NCI-H82 (cell line): ENCODE measurements at places on chromosomes 1 and 21.
A peak's percentile ranks its signal among the peaks of the same experiment; 100 is the strongest.

- peak; percentile 54 for DNase-seq
Measured at GRCh38 chr1:46303872-46304326, 401 bp downstream of the UQCRH start.

- DNase-seq = no peak
Measured at GRCh38 chr21:36639769-36640168, 59.1 kb upstream of the SIM2 start.

DNA sequence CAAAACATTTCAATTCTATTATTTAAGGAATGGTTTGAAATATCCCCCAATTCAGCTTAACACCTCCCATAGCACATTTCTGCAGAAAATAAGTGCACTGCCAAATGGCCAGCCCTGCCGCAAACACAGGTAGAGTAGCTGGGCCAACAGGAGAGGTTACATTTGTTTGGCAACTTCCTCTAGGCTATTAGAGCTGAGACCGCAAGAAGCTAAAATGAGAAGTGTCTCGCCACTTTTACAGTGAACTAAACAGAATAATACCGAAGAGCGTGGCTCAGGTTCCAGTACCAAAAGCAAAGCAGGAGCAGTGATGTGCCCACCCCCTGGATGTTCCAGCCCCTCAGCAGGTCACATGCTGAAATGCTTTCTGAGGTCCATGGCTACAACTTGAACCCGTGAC lies 154.5 kb upstream of the PKN2 start:
- no peak for DNase-seq

- DNase-seq = no peak
Measured at GRCh38 chr1:40836283-40836682, 25.9 kb downstream of the CITED4 start.

DNA sequence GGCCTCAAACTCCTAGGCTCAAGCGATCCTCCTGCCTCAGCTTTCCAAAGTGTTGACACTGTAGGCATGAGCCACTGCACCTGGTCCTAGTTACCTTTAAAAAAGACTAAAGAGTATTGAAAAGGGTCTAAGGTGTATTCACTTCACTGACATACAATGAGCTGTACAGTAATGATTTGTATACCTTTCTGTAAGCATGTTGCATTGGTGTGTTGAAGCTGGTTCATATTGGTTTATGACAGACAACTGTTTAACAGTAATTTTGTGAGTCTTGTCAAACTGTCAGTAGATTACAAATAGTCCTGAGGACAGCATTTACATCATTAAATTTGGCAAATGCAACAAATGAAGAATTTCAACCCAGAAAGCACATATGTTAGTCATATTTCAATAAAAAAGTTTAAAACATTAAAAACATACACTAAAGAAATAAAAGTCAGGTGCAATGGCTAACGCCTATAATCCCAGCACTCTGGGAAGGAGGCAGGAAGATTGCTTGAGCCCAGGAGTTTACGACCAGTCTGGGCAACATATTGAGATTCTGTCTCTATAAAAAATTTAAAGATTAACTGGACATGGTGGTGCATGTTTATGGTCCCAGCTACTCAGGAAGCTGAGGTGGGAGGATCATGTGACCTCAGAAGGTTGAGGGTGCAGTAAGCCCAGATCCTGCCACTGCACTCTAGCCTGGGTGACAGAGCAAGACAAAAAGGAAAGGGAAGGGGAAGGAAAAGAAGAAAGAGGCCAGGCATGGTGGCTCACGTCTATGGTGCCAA lies 88.3 kb upstream of the HP1BP3 start:
- no peak for DNase-seq

- DNase-seq = peak; percentile 44
Measured at GRCh38 chr1:114956570-114956969, 73.1 kb upstream of the TSHB start.

DNA sequence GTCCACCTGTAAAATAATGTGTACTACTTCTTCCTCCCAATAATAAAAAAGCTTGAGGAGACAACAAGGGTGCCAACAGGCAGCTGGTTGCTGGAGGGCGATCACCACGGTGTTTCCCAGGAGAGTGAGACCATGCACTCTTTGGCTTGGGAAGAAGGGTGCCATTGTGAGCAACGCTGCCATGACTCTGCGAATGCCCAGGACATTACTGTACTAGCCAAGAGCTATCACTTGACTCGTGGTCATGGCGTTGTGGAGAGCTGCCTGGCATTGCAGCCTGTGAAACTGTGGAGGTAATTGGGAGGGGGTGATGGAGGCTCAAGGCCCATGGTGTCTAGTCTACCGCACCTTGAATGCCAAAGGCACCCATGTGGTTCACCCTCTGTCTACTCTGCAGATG lies 14.6 kb upstream of the PRMT2 start:
- DNase-seq = no peak

GRCh38 chr1:218219460-218219859 lies 65.6 kb upstream of the RRP15 start:
- DNase-seq = no peak

GRCh38 chr1:8145545-8146202 lies 119.6 kb upstream of the ERRFI1 start:
- DNase-seq = no peak

GRCh38 chr1:160431006-160431405 lies 30.6 kb downstream of the VANGL2 start:
- DNase-seq = no peak

DNA sequence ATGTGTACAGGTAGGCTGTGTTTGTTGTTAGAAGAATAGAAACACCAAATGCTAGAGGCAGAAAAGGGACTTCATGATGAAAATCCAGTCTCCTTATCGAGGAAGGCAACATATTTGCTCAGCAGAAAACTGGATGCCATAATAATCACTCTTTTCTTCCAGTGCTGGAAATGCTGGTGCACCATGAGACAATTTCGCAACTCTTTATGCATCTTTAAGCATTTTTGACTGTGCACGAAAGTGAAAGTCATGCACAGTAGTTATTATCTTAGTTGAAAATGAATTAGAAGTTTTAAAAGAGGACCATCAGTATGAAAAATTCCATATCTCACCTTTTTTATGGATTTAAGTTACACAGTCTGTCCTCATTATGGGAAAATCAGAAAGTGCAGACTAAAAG lies 29.1 kb downstream of the SMYD2 start:
- no peak for DNase-seq

DNA sequence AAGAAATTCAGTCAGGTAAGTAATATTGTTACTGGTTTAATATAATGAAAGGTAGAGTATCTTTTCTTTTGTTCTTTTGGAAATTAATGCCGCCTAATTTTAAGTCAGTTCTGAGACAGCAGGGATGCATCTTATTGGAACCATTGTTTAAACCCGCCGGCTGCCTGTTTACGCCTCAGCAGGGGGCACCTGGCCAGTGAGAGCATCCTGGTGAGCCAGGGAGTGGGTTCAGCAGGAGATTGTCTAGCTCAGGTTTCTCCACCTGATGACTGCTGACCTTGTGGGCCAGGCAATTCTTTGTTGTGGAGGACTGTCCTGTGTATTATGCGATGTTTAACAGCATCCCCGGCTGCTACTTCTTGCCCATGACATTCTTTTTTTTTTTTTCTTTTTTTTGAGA lies 30.2 kb downstream of the CHAF1B start:
- DNase-seq = no peak

- no peak for DNase-seq
Measured at GRCh38 chr1:33074193-33074945, 6.6 kb upstream of the AZIN2 start.

GRCh38 chr1:163924041-163924440 lies 602.3 kb downstream of the NUF2 start:
- peak; percentile 98 for DNase-seq

GRCh38 chr1:93703643-93704042 lies 22.0 kb upstream of the BCAR3 start:
- no peak for DNase-seq

- DNase-seq = peak; percentile 68
Measured at GRCh38 chr1:28506907-28507246, 1.0 kb downstream of the RCC1 start.

DNA sequence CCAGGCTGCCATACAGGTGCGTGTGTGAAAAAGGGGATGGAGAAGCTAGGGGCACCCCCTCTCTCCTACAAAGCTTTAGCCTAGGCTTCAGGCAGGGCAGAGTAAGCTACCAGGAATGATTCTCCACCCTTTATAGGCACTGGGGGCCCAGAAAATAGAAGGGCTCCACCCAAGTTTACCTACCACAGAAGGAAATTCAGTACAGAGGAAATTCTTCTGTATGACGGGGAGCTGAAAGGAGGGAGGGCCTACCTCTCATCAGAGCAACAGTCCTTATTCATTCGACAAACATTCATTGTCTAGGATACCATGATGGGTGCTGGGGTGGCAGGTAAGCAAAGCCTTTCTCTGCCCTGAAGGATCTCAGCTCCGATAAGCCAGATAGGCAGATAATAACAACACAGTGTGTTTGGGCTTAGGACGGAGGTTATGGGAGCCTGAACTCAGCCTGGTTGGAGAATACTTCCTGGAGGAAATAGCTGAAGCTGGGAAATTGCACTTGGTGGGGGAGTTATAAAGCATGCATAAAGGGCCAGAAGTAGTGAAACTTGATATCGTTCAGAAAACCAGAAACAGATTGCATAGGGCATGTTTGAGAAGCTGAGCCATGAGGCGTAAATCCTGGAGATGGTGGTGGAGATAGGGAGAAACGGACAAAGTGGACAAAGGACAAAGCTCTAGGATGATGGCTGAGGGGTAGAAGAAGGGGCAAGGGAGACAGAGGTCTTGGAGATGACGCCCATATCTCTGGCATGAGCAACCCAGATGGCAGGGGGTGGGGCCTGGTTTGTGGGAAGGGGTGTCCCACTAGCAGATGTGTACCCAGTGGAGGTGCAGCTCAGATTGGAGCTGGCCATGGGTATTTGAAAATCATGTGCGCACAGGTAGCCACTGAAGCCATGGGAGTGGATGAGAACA lies 5.3 kb upstream of the P3R3URF start:
- no peak for DNase-seq

- DNase-seq = no peak
Measured at GRCh38 chr1:185345913-185346720, 29.1 kb upstream of the IVNS1ABP start.

- no peak for DNase-seq
Measured at GRCh38 chr1:65172936-65173690, 25.1 kb downstream of the AK4 start.

GRCh38 chr1:3366126-3367051 lies 88.1 kb upstream of the ARHGEF16 start:
- no peak for DNase-seq

- DNase-seq = no peak
Measured at GRCh38 chr1:232538224-232538942, 91.5 kb downstream of the SIPA1L2 start.

DNA sequence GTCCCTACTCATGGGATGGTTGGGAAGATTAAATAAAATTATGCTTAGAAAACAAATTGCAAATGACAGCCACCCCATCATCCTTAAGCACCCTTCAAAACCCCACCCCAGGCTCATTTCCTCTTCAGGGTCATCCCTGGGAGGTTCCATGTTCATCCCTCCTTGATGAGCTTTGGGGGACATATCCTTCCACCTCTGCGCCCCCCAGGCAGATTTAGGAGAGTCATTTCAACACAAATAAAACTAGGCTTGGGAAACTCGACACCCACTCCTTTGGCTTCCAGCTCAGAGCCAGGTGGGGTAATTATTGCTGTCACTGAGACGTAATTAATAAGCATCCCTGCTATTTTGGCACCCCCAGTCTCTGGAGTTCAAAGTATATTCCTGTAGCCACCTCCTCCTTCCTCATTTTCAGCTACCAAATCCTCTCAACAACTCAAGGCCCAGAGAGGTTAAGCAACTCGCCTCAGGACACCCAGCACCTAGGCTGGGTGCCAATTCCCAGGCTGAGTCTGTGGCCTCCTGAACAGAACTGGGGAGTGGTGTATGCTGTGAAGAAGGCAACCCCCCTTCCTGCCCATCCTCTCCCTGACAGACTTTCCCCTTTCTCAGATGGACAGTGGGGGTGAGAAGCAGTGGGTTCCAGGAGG lies 595 bp downstream of the CRYBG2 start:
- no peak for DNase-seq

- DNase-seq = no peak
Measured at GRCh38 chr1:244760471-244760870, 75.0 kb upstream of the COX20 start.

GRCh38 chr1:219489636-219490035 lies 123.3 kb downstream of the ZC3H11B start:
- DNase-seq = peak; percentile 43

DNA sequence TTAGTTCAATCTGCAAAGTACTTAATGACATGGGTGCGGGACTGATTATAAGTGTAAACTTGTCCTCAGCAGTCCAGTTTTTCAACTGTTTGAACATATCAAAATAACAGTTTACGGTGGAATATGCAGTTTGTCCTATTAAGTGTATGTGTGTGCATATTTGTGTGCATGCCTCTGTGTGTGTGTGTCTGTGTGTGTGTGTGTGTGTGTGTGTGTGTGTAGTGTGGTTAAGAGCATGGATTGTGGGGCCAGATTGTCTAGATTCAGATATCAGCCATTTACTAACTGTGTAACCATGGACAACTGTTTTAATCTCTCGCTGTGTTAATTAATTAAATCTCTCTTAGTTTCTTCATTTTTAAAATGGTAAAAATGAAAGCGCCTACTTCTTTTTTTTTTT lies 39.0 kb downstream of the NEXN start:
- DNase-seq = no peak

DNA sequence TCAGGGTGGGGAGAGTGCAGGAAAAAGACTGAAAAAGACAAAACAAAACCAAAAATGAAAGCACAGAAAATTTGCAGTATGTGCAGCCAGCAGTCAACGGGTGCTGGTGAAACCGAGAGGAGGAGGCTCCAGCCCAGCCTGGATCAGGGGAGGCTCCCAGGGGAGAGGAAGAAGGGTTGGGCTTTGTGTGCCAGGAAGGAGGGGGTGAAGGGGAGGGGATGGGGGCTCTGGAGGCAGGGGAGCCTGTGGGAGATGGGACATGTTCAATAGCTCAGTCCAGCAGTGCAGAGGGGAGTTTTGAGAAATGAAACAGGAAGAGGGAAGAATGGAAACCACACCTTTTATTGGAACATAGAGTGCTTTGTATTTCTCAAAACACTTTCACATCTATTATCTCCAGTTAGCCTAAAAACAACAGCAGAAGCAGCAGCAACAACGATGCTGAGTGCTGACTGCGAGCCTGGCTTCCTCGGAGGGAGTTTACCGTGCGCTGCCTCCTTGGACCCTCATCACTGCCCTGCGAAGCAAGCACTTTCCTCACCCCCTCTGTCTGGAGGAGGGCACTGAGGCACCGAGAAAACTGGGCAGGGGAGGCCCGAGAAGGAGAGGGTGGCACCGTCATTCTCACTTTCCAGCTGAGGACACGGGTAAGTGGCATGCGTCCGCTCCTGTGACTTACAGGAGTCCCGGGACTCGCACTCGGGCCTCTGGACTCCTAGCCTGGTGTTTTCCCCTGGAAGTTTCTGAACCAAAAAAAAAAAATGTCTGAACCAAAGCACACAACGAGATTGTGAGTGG lies 62.9 kb downstream of the MDM4 start:
- DNase-seq = peak; percentile 87
